ENCODE measurements at places on chromosomes 1 and 21. TPM values are rescaled to one million over a fixed set of nuclear protein-coding genes. Genes with fewer than 3 reads are reported as not detected.

The CDC42BPA gene
- total RNA-seq: 38.3 TPM

The E2F2 gene
- total RNA-seq: 9.1 TPM

The PDXK gene
- 275 TPM for total RNA-seq

The SLC44A3 gene
- 16.9 TPM for total RNA-seq

The SRM gene
- 133 TPM for total RNA-seq

The B3GALT5 gene
- 0.18 TPM for total RNA-seq

The GCSAML gene
- total RNA-seq: not detected

The OR2M7 gene
- total RNA-seq: not detected

The OR2L13 gene
- total RNA-seq: not detected

The PGLYRP3 gene
- not detected for total RNA-seq

The S100A2 gene
- 3.0 TPM for total RNA-seq

The FALEC gene
- total RNA-seq: 0.63 TPM

The B3GALT2 gene
- total RNA-seq: not detected

The ARHGAP30 gene
- total RNA-seq: not detected

The IRF2BP2 gene
- total RNA-seq: 129 TPM

The PAQR7 gene
- 22.3 TPM for total RNA-seq

The CLDN17 gene
- not detected for total RNA-seq

The ANGPTL3 gene
- total RNA-seq: 0.77 TPM

The RCAN3 gene
- 9.9 TPM for total RNA-seq

The FAM163A gene
- total RNA-seq: not detected

The NTNG1 gene
- total RNA-seq: not detected

The TSTD1 gene
- total RNA-seq: 26.8 TPM

The DFFB gene
- 7.7 TPM for total RNA-seq

The RAB4A gene
- total RNA-seq: 98.9 TPM

The AKR7A3 gene
- total RNA-seq: 2.8 TPM

The NPR1 gene
- 1.4 TPM for total RNA-seq

The LENEP gene
- 0.50 TPM for total RNA-seq

The RGSL1 gene
- total RNA-seq: not detected

The TTLL7 gene
- 0.75 TPM for total RNA-seq

The CRP gene
- total RNA-seq: not detected

The C1orf226 gene
- 7.3 TPM for total RNA-seq

The CLDN8 gene
- total RNA-seq: not detected

The DYNLT5 gene
- total RNA-seq: not detected

The CD48 gene
- total RNA-seq: not detected

The EPHB2 gene
- total RNA-seq: 31.5 TPM

The ADAMTSL4 gene
- 16.1 TPM for total RNA-seq

The SAMD11 gene
- total RNA-seq: 0.63 TPM

The LYPLAL1 gene
- 27.1 TPM for total RNA-seq

The PROK1 gene
- not detected for total RNA-seq

The CSMD2 gene
- not detected for total RNA-seq

The AMIGO1 gene
- 1.5 TPM for total RNA-seq

The CHI3L2 gene
- not detected for total RNA-seq

The VASH2 gene
- 3.2 TPM for total RNA-seq

The FAM72D gene
- 5.9 TPM for total RNA-seq

Data from Caco-2 (cell line).